ENCODE measurements at places on chromosomes 16 and 17.

DNA sequence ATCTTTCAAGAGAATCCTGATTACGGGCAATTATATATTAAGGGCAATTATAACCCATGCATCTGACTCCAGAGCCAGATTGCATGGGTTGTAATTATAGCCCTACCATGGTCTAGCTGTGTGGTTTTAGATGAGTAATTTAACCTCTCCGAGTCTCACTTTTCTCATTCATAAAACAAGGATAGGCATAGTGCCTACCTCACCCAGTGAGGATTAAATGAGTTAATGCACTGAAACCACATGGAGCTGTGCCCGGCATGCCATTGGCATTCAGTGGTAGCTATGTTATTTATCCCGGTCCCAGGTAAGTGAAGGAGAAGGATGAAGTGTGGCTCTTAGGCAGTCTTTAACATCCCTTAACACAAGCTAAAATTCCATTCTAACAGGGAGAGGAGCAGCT, 6.3 kb downstream of the SNX20 start:
- no peak for DNase-seq

GRCh38 chr17:57892146-57892819, 42.4 kb upstream of the MRPS23 start:
- peak; percentile 94 for DNase-seq

DNA sequence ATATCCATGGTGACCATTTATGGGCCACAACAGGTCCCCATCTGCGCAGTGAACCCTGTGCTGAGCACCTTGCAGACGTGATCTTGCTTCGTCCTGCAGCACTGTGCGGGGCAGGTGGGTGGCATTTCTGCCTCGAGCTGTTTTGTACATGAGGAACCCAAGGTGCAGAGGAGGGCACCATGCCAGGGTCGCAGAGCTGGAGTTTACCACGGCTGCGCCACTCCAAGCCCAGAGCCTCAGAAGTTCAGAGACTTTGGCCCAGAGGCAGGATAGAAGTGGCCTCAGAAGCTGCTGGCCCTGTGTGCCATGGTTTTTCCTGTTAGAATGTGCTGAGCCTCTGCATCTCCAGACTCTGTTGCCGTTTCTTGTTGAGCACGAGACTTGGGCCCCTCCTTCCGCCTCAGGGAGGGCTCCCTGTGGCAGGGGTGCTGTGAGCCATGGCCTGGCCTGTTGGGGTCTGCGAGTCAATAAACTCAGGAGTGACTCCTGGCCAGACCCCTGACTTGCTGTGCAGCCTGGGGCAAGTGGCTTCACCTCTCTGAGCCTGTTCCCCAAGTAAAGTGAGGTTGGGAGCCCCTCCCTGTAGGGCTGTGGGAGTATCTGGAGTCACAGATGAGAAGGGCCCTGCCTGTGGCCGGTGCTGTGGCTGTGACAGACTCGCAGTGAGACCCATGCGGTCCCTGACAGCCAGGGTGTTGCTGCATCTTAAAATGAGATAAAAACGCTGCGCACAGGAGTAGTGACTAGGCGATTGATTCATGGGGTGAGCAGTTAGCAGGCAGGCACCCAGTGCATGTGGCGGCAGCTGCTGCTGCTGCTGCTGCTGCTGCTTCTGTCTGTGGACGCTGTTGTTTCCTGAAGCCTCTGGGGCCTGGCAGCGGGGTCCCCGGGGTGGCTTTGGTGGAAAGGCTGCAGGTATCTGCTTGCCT, 11.8 kb downstream of the MAP2K3 start:
- DNase-seq, result no peak

DNA sequence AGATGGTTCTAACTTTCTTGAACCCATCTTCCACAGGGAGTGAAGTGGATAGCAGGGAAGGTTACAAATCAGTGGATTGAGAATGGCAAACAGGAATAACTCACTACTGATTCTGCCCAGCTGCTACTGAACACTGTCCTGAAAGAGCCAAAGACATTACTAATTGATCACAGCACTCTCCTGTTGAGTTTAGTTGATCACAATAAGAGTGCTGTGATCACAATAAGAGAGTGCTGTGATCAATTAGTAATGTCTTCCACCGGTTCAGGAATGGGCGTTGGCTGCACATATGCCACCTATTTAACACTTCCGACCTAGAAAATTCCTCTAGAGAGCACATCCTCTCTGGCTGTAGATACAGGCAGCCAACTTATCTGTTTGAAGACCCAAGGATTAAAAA, 11.4 kb downstream of the CFAP97D1 start:
- peak; percentile 59 for DNase-seq

GRCh38 chr17:38740044-38740443, 8.1 kb downstream of the PCGF2 start:
- DNase-seq, result no peak

- DNase-seq, result peak; percentile 52
Measured at GRCh38 chr16:57019746-57020145, 30.4 kb downstream of the NLRC5 start.

GRCh38 chr16:71792176-71792575, 16.5 kb downstream of the AP1G1 start:
- no peak for DNase-seq

- no peak for DNase-seq
Measured at GRCh38 chr17:57350266-57350665, 93.9 kb downstream of the MSI2 start.

- DNase-seq, result peak; percentile 22
Measured at GRCh38 chr16:3175157-3176093, 12.6 kb upstream of the OR1F1 start.

DNA sequence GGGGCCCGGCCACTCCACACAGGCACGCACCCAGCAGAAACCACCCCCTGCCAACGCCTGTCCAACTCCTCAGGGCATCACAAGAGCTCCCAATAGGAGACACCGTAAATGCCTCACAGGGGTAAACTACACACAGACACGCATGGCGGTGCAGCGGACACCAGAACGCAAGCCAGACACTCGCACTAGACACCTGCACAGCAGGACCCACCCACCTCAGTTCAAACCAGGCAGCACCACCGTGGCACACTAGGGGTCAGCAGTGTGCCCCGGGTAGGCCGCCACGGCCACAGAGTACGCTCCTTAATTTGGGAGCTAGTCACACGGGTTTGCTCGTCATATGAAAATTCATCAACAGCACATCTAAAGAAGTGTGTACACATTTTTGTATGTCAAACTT, 3.4 kb downstream of the SLC38A10 start:
- peak; percentile 64 for DNase-seq

DNA sequence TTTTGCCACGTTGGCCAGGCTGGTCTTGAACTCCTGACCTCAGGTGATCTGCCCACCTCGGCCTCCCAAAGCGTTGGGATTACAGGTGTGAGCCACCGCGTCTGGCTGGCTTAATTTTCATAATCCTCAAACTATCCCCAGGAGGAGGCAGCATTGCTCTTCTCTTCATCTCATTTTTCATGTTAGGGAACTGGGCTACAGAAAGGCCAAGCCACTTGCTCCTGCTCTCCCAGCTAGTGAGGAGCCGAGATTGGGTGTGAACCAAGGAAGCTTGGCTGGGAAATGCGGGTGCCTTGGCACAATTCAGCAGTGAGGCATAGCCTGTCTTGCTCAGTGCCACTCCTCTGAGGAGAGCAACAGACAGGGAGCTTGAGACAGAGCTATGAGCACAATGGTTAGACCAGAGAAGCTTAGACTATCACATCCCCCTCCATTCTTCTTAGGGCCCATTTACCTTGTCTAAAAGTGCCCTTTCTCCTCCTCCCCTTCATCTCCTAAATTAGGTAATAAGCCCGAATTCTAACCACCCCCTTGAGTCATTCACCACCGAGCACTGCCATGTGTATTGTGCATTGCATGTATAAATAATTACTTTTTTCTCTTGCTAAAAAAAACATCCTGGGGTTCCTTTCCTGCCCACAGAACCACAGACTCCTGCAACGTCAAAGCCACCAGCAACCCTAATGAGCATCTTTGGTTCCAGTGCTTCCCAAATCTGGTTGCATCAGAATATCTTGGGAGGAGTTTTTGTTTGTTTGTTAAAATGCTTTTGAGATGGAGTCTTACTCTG, 20.0 kb upstream of the KIF19 start:
- no peak for DNase-seq

DNA sequence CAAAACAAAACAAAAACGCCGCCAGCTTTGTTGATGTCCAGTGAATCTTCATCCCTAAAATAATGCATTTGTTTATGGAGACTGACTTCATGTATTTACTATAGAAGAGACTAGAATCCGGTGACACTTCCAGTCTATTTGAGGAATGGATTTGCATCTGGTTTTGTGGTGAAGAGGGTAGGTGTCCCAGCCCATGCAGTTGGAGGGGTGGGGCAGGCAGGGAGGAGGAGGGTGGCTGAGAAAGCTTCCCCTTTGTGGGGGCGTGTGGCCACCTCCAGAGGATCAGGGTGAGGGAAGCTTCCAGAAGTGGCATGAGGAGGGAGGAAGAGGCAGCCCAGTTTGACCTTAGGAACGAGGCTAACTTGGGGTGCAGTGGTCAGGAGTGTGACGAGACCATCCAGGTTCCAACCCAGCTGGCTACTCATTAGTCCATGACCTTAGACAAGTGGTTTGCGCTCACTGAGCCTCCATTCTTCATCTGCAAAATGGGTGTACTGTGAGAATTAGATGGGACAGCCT, 69.5 kb downstream of the CMIP start:
- no peak for DNase-seq

DNA sequence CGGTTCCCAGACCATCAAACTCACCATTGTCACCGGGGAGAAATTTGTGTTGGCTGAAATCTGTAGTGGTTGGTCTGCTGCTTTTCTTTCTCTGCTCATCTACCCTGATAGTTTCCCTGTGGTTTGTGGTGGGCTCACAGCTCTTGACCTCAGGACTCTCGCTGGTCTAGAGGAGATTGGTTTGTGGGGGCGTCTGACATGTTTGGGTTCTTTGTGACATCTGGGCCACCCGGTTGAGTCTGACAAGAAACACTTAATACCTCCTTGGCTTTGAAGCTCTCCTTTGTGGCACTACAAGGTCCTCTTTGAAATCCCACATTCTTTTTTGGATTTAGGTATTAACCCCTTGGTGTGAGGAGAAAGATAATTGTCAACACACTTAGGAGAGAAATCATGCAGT, 662.0 kb downstream of the WWOX start:
- DNase-seq, result no peak

DNA sequence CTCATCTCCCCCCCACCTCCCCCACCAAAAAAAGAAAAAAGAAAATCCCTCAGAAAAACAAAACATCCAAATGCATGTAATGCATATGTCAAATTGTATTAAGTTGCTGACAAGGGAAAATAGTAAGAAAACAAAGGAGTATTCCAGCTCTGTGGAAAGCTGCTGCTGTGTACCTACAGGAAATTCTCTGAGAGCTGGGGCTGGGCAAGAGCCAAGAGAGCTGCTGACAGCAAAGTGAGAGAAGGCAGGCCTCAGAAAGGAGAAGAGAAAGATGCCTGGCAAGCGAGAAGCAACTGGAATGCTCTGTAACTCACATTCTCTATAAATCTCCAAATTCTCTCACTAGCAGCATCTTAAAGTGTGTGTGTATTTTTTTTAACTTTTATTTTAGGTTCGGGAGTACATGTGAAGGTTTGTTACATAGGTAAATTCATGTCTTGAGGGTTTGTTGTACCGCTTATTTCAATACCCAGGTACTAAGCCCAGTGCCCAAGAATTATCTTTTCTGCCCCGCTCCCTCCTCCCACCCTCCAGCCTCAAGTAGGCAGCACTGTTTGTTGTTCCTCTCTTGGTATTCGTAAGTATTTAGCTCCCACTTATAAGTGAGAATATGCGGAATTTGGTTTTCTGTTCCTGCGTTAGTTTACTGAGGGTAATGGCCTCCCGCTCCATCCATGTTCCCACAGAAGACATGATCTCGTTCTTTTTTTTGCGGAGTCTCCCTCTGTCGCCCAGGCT, 24.4 kb downstream of the CNTROB start:
- DNase-seq, result peak; percentile 93

DNA sequence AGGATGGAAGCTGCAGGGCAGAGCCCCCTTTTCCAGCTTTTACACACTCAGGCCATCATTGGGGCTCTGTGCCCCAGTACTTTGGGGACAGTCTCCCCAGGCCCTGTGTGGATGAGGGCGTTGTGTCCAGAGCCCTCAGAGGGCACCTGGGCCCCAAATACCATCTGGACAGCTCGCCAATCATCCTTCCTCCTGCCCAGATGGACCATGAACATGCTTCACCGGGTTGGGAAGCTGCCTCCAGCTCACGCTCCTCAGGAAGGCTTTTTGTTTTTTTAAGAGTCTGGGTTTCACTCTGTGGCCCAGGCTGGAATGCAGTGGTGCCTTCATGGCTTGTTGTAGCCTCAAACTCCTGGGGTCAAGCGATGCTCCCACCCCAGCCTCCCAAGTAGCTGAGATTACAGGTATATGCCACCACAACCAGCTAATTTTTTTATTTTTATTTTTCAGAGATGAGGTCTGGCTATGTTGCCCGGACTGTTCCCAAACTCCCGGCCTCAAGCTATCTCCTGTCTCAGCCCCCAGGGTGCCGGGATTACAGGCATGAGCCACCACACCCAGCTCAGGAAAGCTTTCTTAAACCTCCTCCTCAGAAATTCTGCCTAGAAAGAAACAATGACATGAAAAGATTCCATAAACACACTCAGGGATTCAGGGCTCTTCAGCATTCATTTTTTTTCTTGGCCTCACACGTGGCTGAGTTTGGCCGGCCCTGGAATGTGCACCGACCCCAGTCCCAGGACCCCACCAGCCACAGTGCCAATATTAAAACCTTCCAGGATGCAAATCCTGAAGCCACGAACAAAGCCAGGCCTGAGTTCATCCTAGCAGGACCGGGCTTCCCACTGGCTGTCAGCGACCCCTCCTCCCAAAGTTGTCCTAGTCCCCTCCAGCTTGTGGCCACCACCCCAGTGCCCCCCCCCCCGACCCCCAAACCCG, 27.4 kb upstream of the ZNF423 start:
- DNase-seq, result no peak
